Stimulated activated CD8-positive, alpha-beta memory T cell treated with anti-CD3 and anti-CD28 coated beads, Interleukin-15, amount 100 ng/mL, for 24 hours (primary cell): ENCODE measurements at places on chromosomes 11 and 22.

DNA sequence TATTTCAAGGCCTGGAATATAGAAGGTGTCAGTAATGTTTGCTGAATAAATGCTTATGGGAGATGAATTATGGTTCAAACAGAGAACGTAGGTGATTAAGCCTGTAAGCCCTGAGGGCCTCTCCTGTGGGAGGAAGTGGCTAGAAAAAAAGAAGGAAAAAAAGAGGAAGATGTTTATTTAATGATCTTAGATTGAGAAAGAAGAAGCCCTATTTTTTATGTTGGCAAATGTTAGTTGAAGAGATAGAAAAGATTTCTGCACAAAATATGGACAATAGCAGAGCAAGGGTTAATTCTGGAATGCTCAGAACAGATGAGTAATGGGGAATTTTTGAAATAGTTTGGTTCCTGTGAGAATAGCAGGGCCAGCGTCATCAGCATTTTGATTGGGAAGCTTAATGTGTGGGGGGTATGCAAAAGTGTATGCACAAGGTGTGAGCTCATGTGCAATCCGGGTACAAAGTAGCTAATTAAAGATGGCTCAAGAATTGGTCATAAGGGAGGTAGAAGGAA, 95.7 kb downstream of the TEAD1 start:
- no peak for DNase-seq

- no peak for DNase-seq
Measured at GRCh38 chr11:9772218-9772617, 108.3 kb downstream of the SWAP70 start.

- no peak for DNase-seq
Measured at GRCh38 chr11:47514825-47515647, 37.9 kb downstream of the CELF1 start.

DNA sequence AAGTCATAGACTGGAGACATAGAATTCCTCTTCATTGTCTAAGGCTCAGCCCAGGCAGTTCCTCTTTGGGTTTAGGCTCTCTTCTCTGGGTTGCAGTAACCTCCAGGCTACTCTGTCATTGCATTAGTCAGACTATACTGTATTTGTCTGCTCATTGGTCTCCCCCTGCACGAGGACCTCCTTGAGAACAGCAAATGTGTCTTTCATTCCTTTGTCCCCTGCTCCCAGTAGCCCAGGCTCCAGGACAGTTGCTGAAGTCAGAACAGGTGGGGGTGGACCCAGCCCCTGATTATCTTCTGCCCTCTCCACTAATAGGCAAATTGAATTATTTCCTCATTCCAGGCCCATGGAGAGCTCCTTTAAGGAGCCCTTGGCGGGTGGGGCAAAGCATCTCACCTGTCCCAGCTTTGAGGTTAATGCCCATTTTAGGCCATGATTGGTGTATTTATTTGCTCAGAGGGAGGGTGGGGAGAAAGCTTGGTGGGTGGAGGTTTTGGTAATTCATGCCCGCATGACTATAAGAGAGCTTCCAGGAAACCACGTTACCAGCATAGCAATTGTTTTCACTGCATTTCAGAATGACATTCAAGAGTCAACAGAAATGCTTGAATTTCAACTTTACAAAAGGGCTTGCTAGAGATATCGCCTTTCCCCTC, 40.9 kb downstream of the NAV2 start:
- DNase-seq, result no peak

DNA sequence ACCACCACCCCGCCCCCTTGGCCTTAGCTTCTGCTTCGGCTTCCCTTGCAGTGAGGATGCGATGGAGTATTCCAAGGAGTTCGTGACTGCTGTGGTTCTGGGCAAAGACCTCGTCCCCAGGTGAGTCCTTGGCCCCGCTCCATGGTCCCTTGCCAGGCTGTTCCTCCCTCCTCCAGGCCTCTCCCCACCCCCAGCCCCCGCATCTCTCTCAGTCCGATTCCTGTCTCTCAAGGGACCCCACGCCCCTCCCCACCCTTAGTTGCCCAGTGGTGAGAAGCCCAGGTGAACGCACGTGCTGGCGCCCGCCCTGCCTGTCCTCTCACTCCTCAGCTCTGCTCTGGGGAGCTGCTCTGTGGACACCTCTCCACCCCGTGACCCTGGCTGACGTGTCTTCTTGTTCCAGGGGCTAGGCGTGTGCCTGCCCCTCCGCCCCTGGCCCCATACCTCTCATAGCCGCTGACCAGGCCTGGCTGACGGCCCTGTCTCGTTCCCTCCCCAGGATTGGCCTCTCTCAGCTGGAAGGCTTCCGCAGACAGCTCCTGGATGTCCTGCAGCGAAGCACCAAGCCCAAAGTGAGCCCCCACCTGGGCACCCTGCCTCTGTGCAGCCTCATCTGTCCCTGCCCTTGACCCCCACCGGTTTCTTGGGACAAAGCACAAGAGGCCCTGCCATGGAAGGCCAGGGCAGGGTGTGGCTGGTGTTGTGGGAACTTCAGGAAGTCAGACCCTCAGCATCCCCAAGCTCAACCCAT, 14.6 kb upstream of the MYRF start:
- DNase-seq, result no peak

GRCh38 chr11:26234451-26234850, 97.5 kb upstream of the ANO3 start:
- no peak for DNase-seq

GRCh38 chr22:39434243-39434653, 22.6 kb upstream of the MGAT3 start:
- DNase-seq, result no peak

DNA sequence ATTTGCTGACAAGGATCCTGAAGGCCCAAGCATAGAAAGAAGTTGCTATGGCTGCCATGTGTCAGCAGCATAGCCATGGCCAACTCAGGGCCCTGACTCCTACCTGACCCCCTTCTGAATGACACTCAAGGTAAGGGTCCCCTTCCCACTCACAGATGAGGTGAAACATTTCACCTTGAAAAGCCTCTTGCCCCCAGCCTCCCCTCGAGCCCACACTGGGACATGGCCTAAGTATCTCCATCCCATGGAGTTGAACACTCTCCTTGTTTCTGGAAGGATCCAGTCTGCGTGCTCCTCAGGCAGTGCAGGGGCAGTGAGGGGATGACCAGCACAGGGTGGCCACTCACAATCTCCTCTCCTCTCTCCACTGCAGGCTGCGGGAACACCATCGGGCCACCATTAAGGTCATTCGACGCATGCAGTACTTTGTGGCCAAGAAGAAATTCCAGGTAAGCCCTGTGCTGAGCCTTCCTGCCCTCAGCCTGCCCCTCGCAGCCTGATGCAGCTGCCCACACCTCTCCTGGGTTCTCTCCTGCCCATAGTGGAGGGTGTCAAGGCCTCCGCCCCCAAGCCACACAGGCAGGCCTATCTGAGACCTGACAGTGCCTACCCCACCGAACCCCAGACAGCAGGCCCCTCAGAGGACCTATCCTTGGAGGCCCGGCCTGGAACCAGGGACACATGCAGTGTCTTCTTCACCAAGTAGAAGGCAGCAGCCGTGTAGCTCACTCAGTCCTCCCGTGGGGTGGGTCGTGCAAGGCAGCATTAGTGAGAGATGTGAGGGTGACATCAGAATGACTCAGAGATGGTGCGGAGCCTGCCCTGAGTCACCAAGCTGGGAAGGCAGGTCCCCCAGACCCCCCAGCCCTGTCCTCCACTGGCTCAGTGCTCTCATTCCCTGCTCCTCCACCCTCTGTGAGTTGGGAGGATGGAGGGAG, 68.9 kb upstream of the KCNQ1OT1 start:
- DNase-seq, result no peak

DNA sequence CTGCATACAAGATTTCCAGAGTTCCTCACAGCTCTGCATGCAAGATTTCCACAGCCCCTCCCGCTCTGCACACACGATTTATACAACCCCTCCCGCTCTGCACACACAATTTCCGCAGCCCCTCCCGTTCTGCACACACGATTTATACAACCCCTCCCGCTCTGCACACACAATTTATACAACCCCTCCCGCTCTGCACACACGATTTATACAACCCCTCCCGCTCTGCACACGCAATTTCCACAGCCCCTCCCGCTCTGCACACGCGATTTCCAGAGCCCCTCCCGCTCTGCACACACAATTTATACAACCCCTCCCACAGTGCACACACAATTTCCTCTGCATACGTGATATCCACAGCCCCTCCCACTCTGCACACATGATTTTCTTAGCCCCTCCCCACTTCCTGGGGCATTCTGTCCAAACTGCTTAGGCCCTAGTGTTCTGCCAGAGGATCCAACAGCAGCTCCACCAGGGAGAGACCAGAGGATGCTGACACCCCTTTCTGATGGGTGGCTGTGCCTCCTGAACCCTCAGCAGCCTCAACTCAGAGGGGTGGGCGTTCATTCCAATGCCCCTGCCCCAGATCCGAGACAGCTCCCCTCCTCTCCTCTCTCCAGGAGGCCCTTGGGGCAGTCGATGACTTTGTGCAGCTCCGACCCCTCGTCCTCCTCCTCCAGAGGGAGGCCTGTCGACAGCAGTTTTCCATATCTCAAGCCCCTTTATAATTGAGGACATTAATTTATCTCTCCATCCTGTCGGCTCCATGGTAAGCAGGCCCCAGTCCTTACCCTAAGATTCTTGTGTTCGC, 671.7 kb downstream of the BRD1 start:
- no peak for DNase-seq

GRCh38 chr11:34999453-34999852, 83.0 kb downstream of the PDHX start:
- DNase-seq, result no peak

DNA sequence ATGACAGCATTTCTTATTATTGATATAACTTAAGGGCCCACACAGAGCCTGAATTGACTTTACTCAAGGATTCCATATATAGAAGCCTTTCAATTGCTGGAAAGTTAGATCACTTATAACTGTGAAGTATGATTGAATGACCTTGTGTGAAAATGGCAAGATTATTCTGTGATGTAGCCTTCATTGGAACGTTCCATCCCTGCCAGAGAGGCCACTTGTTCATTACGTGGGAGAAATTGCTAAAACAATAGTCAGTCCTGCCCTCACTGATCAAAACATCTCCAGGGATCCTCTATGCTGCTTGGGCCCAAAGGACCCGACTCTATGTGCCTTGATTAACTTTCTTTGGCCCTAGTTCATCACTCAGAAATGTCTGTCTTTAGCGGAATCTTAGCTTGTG, 159.5 kb upstream of the BLID start:
- DNase-seq, result no peak

DNA sequence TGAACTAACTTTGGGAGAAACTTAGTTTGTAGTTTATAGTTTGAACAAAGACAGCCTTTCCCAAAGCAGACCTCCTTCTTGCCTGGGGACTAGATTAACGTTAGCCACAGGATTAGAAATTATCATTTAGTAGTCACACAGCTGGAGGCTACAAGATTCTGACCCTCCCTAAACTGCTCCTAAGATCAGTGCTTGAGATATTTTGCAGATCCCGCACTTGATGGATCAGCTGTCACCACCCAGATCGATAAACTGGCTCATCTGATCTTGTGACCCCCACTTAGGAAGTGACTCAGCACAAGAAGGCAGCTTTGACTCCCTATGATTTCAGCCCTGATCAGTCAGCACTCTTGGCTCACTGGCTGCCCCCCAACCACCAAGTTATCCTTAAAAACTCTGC, 1.6 kb downstream of the SLC22A24 start:
- DNase-seq, result no peak

DNA sequence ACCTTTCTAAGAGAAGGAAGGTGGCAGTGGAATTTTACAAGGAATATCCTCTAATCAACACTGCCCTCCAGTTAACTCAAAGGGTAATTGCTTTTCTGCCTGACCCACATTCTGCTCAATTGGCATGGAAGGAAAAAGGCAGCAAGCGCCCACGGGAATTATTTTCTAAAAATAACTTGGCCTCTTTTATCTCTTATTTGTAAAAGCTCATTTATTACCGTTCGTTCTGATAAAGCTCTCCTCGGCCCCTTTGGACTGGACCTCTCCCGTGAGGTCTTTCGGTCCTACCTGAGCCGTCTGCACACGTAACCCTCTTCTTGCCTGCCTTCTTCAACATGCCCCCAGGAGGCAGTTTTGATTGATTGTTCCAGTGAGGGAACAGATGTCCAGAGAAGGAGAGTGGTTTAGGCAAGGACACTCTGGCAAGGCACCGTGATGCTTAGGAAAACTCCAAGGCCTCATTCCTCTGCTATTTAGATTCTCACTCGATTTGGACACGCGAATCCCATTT, 53.2 kb upstream of the CRTAM start:
- no peak for DNase-seq
